ENCODE measurements at places on chromosomes 5 and 9.

- DNase-seq = no peak
These were observed 358.0 kb downstream of the ENC1 start for GRCh38 chr5:74282490-74282889.

DNA sequence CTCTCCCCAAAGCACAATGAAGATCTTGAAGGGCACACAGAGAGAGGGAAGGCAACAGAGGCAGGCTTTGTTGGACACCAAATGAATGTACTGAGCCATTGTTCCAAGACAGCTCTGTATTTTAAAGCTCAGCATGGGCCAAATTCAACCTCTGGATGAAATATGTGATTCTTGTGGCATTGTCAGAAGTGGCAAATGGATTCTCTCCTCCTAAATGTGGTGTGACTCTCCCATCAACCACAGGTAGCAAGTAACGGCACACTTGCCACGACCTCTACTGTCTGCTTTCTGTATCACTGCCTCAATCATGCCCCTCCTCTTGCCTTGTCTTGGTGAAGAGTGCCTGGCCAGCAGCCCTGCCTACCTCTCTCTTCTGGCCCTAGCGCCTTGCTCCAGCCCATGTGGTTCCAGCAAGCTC lies 6.1 kb upstream of the MOB3B start:
- no peak for DNase-seq

DNA sequence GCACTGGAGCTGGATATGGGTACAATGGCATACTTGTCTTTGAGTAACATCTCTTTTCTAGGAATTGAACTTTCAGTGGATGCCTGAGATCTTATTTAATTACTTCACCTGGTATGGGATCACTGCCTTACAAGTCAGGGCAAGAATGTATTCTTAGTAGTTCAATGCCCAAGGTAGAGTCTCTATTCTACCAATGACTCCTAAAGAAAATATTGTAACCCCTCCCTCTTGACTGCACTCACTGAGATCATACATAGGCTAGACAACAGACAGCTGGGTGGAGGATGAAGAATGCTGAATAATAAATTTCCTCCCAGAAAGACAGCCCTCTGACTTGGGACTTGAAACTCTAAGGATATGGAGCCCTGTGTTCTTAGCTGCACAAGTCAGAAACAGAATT lies 1216.3 kb upstream of the ACO1 start:
- DNase-seq = no peak

DNA sequence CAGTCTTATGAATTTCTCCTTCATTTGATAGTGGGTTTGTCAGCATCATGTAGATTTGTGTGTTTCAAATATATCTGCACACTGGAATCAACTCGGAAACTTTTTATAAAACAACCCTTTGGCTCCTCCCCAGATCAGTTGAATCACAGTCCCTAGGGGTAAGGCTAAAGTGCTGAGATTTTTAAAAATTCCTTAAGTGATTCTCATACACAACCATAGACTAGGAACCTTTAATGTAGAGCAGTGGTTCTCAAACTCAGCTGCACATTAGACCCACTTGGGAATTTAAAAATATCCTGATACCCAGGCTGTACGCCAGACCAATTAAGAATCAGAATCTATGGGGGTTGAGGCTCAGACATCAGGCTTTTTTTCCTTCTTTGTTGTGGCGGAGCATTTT lies 17.5 kb upstream of the JAK2 start:
- DNase-seq = no peak

DNA sequence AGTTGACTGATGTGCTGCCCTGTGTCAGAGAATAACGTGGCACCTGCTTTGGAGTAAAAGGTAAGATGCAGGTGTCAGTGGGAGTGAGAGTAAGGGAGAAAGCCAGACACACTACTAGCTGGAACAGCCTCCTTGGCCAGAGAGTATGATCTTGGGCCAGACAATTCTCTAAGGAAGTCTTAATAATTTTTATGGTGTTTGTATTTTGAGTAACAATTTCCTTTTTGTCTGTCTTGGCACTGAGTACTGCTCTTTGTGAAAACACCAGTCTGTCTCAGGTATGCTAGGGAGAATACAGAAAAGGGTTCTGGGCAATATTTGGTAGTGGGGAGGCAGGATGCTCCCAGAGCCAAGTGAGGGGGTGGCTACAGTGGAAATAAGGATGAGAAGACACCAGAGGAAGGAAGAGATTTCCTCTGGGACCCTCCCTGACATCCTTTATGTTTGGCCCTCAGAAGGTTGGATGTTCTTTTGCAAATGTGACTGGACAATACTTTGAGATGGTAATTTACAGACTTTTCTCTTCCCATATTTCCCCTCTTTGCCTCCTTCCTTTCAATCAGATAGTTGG lies 20.6 kb upstream of the PRDM6 start:
- DNase-seq = no peak

DNA sequence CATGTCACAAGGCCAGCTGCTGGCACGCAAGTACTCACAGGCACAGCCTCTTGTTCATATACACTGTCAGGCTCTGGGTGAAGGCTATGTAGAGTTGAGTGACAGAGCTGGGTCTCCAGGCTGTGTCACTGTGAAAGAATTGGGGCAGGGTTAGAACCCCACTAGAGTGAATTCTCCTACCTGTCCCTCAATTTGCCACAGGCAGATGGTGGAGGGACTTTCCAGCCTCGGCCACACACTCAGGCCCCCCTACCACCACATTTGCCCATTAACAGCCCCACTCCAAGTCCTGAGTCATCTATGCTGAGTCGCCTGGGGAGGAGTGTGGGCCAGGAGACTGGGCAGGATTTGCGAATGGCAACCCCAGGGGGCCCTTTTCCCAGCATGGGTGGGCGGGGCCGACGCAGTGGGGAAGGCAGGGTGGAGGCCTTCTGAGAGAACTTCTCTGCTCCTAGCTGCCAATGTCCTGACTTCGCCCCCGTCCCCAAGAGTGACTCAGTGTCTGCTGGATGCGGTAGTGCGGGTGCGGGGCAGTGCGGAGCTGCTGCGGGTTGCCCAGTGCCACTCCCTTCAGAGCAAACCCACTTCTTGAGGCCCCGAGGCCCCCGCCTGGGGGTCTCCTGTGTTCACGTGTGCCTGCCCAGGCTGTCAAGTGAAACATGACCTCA lies 50.3 kb upstream of the PSD2 start:
- DNase-seq = no peak

- DNase-seq = no peak
These were observed 31.5 kb downstream of the HRH2 start for GRCh38 chr5:175689147-175689991.

DNA sequence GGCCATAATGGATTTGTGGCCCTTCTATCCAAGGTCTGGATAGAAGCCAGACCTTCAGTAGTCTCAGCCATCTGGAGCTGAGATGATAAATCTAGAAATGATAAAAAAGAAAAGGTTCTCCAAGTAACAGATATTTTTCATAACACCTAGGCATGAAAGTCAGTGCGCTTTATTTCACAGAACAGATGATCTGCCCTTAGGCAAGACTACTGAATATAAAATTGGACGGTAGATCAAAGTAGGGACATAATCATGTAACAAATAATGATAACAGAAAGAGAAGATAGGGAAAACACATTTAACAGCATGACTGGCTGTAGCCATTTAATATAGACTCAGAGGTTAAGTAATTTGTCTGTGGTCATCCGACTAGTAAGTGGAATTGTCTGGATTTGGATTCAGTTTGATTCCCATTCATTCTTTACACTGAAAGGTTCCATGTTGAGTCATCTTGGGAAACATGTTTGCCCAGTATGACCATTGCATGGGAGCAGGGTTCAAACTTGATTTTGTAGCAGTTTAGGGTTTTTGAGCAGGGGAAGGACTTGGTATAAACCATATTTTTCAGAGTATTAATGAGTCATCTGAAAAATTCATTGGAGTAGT lies 4.1 kb upstream of the CAVIN4 start:
- no peak for DNase-seq

DNA sequence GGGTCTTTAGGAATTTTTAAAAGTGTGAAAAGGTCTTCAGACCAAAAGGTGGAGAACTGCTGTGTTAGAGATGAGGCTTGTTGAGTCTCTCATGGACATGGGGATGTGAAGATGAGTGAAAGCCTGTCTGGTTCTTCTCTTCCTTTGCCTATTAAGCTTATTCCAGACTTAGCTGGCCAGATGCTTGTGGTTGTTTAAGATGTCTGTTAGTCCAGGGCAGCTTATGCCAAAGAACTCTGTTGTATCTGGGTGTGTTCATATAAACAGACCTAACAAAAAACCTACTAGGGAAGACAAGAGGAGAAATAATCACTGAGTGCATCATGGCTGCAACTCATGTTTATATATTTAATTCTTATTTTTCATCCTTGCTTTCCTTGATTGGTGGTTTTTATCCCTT lies 57.5 kb upstream of the NCS1 start:
- no peak for DNase-seq

DNA sequence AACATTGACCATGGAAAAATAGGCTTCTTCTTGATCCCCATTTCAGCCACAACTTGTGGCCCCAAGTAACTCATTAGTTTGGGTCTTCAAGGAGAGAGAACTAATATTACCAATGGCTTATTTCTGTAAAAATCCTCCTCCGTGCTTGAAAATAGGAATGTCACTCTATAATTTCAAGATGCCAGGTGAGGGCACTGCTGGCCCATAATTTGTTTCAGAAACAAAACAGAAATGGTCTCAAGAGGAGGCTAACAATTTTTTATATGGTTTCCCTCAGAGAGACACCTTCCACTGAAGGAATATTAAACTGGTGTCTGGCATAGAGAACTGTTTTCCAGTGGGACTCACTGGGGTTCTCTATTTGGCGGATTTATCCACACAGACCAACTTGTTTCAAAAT lies 437.0 kb upstream of the TRPC7 start:
- no peak for DNase-seq

GRCh38 chr5:91373600-91373999 lies 9.5 kb downstream of the ARRDC3 start:
- no peak for DNase-seq

- DNase-seq = no peak
These were observed 938.3 kb upstream of the PTPRD start for GRCh38 chr9:11551106-11551505.

- DNase-seq = no peak
These were observed 2269.7 kb downstream of the MAT2B start for GRCh38 chr5:165775111-165775510.

DNA sequence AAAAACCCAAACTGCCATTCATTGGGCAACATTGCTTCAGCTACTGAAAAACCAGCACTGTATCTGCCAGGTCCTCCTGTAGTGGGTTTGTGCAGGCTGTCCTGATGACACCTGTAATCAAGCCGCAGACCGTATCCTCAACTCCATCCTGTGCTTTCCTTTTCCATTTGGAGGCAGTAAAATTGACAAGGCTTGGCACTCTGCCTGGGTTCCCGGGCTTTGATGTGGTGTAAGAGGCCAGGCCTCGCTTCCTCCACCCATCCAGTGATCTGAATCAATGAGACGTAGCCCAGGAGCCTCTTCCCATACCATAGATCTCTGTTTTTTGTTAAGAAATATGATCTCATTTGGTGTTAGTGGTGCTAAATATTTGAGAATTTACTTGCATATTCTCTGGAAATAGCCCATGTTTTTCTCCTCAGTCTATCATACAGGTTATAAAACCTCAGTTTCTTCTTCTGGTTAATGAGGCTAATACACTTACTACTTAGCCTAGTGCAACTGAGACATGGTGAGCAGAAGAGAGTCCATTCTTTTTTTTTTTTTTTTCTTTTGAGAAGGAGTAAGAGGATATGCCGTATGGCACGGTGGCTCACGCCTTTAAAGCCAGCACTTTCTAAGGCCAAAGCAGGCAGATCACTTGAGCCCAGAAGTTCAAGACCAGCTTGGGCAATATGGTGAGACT lies 34.8 kb downstream of the LSM11 start:
- no peak for DNase-seq

DNA sequence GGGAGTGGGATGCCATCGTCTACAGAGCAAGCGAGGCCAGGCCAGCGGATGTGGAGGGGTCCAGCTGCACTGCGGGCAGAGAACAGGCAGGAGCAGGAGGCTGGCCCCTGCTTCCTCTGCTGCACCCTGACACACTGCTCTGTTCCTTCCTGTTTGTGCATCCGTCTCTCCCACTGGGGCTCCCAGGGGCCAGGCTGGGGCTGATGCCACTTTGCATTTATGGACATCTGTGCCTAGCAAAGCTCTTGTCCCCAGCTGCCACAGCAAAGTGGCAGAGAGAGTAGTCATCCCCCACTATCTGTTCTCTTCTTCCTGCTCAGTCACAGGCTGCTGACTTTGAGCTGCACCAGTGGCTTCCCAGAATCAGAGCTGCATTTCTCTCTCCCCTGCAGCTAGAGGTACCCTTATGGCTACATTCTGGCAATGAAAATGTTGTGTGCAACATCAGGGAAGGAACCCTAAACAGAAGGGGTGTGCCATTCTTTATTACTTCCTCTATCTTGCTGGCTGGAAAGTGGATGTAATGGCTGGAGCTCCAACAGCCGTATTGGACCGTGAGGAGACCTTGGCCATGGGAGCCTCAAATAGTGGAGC lies 4.2 kb upstream of the NINJ1 start:
- DNase-seq = no peak

- no peak for DNase-seq
These were observed 77.7 kb downstream of the EFNA5 start for GRCh38 chr5:107593009-107593408.

DNA sequence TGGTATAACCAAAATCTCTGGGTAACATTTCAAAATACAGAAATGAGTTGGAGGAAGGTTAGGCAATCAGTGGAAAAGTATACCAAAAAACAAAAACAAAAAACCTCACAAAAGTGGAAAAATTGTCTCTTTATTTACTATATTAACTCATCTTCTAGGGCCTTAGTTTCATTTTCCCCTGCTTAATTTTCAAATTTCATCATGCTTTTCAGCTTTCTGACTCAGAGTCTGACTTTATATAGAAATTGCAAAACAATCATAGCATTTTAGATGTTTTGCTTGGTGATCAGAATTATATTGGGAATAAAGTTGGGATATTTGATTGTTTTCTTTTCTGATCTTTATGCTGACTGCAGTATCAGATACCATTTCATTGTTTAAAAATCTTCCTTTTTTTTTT lies 257.0 kb upstream of the PRR16 start:
- no peak for DNase-seq

DNA sequence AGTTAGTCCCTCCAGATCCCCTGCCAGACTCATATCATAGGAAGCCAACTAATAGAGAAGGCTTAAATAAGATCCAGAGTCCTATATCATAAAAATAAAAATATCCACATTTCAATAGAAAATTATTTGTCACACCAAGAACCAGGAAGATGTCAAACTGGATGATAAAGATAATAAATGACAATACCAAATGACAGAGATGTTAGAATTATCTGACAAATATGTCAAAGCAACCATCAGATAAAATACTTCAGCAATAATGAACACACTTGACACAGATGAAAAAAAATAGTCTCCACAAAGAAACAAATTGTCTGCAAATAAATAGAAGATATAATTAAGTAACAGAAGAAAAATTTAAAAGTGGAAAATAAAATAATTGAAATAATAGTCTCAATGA lies 300.7 kb upstream of the FTMT start:
- no peak for DNase-seq

GRCh38 chr5:107372723-107373450 lies 297.9 kb downstream of the EFNA5 start:
- DNase-seq = no peak

Measured in stimulated activated CD8-positive, alpha-beta memory T cell treated with anti-CD3 and anti-CD28 coated beads, Interleukin-15, amount 100 ng/mL, for 48 hours (primary cell).